ENCODE measurements at places on chromosomes 5 and 9. TPM values are rescaled to one million over a fixed set of nuclear protein-coding genes. Genes with fewer than 3 reads are reported as not detected.

The SLC6A7 gene
- not detected for total RNA-seq

DNA sequence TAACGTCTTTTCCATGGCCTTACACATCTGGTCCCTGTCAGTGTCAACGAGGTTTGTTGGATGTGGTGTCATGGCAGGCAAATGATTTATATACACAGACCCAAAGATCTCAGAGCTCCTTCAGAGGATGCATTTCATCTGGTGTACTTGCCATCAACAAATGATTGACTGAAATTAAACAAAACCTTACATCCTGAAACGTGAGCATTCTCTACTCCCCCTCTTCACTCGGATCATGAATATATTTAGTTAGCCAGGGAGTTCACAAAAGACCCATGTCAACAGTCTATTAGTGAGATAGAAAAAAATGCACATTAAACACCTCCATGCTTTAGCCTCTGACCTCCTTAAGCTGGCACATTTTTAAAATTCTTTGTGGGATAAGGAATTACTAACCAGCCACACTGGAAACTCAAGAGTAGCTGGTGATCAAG is 215.6 kb downstream of the EFNA5 start:
- no peak for DNase-seq

The EIF4EBP3 gene
- 12.6 TPM for total RNA-seq

GRCh38 chr9:130532426-130533080 is 46.8 kb upstream of the FUBP3 start:
- DNase-seq, result no peak

The PCDHGC5 gene
- 3.8 TPM for total RNA-seq

The IL7R gene
- 7.8 TPM for total RNA-seq

The FAM174A gene
- 14.5 TPM for total RNA-seq

DNA sequence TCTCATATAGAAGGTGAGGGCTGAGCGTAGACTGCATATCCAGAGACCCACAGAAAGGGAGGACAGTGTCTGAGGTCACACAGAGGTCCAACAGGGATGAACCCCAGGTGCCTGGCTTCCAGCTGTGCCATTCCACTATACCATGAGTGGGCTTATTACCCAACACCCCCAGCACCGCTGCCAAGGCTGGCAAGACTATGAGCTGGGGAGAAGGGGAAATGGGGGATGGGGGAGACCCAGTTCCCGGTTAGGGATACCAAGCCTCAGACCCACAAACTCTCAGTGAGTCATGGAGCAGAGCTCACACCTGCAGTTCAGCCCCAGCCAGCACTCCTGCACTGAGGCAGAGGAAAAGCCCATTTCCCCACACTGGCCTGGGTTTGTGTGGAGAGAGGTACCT is 106.4 kb downstream of the PSD2 start:
- DNase-seq, result peak; percentile 47

DNA sequence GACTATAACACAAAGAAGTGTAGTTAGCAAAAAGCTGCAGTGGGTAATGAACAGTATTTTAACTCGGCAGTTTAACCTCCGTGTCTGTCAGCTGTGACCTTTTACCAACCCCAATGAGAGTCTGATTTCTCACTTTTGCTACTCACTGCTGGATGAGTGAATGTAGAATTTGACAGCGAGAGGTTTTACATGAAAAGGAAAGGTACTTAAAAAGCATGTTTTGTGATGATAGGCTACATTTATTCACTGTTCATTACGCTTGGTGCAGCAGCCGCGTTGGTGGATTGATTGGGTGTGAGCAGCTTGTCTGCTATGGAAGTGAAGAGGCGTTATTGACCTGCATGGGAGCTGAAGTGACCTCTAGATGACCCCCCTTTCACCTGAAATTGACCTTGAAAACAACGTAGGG is 867.7 kb downstream of the NR2F1-AS1 start:
- no peak for DNase-seq

GRCh38 chr5:35304291-35304690 is 74.0 kb upstream of the PRLR start:
- DNase-seq, result no peak

DNA sequence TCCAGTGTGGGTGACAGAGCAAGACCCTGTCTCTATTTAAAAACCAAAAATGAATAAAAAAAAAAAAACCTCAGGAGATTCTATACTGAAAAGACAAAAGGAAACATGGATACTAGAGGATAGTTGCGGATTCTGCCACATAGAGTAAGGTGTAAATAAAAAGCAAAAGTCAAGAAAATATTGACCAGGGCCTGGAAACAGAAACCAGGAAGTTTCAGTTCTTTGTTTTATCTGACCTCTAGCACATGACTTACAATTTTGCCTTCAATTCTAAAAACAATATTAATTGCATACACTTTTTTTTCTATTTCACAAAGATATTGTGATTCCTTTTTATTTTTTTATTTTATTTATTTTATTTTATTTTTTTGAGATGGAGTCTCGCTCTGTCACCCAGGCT is 96.2 kb upstream of the NMUR2 start:
- no peak for DNase-seq

The CCNB1 gene
- 3.3 TPM for total RNA-seq

The PCA3 gene
- total RNA-seq, result 0.18 TPM

DNA sequence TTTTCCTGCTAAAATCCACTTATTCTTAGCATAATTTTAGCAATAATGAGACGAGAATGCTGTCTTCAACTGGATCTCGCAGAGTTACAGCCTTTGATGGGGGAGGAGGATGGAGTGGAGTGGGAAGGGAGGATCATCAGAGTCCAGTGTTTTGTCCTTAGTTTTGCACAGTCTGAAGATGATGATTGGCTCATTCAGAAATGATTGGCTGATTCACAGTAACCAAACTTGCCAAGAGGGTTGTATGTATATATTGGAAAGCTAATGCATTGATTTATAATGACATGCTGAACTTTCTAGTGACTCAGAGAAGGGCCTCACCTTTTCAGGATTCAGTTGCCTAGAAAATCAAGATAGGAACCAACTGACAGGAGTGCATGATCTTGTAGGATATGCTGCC is 448.0 kb downstream of the CCDC171 start:
- no peak for DNase-seq

DNA sequence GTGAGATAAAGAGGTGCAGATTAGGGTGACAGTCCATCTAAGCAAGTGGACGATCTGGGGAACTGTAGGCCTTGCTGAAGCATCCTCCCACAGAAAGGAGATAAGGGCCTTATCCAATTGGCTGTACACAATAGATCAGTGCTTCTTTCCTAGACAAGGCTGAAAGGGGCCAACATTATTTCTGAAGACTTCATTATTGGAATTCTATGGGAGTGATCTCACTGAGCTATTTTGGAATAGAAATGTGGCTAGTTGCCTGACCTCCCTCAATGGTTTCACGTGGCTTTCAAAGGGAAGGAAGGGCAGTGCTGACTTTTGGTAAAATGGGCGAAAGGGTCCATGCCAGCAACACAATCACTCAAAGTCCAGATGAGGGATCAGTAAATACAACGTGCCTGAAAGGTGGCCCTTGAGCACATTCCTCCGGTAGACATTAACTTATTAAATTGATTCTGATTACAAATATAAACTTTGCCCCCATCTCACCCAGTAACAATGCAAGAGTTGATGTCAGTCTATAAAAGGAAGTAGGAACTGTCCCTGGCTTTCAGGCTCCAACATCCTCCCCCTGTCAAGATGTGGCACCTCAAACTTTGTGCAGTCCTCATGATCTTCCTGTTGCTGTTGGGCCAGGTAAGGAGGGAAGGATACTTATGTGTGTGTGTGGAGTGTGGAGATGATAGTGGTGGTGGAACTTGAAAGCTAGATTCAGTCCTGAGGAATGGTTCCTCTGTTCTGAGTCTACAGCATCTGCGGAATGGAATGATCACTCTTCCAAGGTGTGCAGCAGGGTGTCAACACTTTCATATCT is at the start of gene LEAP2:
Gene LEAP2 (plus strand): TSS at position 550 of the 811 bp plus-strand sequence. CDS start 27 bp downstream, at position 577.
- DNase-seq, result no peak

GRCh38 chr5:127192836-127193338 is 97.7 kb upstream of the MEGF10 start:
- no peak for DNase-seq
